ENCODE measurements at places on chromosomes 2 and 18. TPM values are rescaled to one million over a fixed set of nuclear protein-coding genes. Genes with fewer than 3 reads are reported as not detected.

- H3K27ac ChIP-seq, result peak overlapping the region; percentile 66
- no peaks in the 10 kb centered on the region for H3K36me3 ChIP-seq
- H3K27me3 ChIP-seq, result no peaks in the 10 kb centered on the region
- no peak overlapping the region for H3K4me3 ChIP-seq
- no peak for DNase-seq
- H3K4me1 ChIP-seq, result peaks cover 28% of the 10 kb centered on the region
Observed at GRCh38 chr18:77108821-77109647, 23.5 kb downstream of the MBP start.

GRCh38 chr2:88919087-88919738 lies 227.7 kb downstream of the RPIA start:
- no peaks in the 10 kb centered on the region for H3K4me1 ChIP-seq
- no peaks in the 10 kb centered on the region for H3K36me3 ChIP-seq
- no peak for DNase-seq
- H3K27me3 ChIP-seq, result no peaks in the 10 kb centered on the region
- no peak overlapping the region for H3K4me3 ChIP-seq

- no peak overlapping the region for H3K4me3 ChIP-seq
- no peaks in the 10 kb centered on the region for H3K36me3 ChIP-seq
- no peaks in the 10 kb centered on the region for H3K27me3 ChIP-seq
- H3K27ac ChIP-seq, result no peak overlapping the region
- H3K4me1 ChIP-seq, result no peaks in the 10 kb centered on the region
Observed at GRCh38 chr18:7741640-7742039, 174.5 kb downstream of the PTPRM start.

DNA sequence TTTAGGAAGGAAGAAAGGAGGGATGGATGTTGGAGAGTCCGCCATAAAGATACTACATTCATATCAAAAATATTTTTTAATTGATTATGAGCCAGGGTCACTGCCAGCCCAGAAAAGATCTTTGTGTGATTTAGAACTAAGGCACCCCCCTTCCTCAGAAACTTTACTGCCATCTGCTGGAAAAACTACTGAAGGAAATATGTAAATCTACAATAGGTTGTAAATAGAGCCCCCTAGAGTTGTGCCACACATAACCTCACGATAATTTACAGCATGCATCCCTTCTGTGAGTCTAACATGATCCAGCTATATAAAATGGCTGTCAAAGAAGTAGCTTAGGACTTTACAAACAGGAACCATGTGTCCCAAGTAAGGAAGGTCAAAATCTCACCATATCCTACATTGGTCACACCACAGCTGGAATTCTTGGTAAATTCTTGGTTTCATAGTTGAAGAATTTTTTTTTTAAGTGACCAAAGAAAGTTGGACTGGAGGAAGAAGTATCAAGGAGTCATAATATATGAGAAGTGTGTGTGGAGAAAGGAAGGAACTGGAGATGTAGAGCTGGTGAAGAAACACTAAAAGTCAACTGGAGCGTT lies 152.5 kb downstream of the CYP26B1 start:
- DNase-seq, result no peak
- no peak overlapping the region for H3K4me3 ChIP-seq
- no peaks in the 10 kb centered on the region for H3K4me1 ChIP-seq
- no peaks in the 10 kb centered on the region for H3K36me3 ChIP-seq
- H3K27me3 ChIP-seq, result no peaks in the 10 kb centered on the region

DNA sequence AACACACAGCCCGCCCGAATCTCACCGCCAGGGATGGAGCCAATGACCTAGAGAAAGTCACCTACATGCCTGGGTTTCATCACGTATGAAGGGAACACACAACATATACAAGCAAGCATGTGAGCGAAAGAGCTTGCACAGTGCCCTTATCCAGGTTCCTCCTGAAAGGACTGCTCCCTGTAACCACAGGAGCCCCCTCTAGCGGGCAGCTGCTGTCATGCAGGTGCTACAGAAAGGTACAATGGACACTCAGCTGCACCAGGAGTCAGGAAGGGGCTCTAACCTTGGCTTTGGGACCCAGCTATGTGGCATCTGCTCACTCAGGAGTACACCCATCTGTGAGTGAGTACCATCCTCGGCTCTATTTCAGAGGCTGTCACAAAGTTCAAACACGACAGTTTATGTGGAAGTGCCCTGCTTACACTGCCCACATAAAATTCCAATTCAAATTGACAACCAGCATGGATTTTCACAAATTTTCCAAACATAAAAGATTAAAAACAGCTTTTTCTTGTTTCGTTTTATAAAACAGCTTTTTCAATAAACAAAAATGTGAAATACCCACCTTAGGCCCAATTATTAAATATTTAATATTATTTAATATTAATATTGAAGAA lies 3.5 kb downstream of the NDUFA10 start:
- H3K4me1 ChIP-seq, result peaks cover 13% of the 10 kb centered on the region
- peak; percentile 76 for DNase-seq
- no peaks in the 10 kb centered on the region for H3K27me3 ChIP-seq
- H3K36me3 ChIP-seq, result no peaks in the 10 kb centered on the region

DNA sequence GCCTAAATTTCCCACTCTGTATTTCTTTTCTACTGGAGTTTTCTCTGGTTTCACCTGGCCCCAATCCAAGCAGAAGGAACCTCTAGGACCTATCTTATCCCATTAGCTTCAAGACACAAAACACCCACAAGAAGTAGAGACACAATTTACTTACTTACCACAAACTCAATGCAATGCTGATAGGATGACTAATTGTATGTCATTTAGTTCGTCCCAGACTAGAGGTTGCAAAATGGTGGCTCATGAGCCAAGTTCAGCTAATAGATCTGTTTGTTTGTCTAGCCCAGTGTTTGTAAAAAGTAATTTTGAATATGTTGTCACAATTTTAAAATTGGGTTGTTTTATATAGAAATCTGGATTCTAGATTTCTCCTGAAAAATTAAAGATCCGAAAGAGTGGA lies 34.7 kb upstream of the ZSWIM2 start:
- no peak overlapping the region for H3K27ac ChIP-seq
- H3K27me3 ChIP-seq, result no peaks in the 10 kb centered on the region
- H3K36me3 ChIP-seq, result no peaks in the 10 kb centered on the region
- H3K4me3 ChIP-seq, result no peak overlapping the region

DNA sequence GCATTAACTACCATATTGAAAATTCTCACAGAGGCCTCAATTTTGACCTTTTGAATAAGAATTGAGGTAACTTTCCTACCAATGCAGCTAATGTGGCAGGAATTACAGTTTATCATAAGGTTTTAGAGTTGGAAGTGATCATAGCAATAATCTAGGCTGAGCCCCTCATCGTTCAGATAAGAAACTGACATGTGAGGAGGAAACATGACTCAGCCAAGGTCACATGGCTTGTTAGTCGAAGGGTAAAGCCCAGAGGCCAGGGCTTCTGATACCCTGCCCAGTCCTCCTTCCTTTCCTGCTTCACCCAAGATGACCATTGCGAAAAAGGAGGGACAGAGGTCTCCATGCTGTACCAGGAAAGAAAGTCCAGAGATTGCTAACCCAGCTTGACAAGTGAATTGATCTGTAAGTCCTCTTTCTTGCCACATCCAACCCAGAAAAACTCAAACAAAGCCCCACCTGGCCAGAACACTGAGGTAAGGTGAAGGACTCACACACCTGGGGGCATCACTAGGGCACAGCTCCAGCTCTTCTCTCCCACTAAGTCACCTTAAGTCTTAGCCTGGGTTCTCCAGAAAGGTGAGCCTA lies 174.8 kb downstream of the EN1 start:
- no peaks in the 10 kb centered on the region for H3K27me3 ChIP-seq
- H3K4me1 ChIP-seq, result no peaks in the 10 kb centered on the region
- no peak overlapping the region for H3K4me3 ChIP-seq
- DNase-seq, result no peak
- no peaks in the 10 kb centered on the region for H3K36me3 ChIP-seq
- H3K27ac ChIP-seq, result no peak overlapping the region

DNA sequence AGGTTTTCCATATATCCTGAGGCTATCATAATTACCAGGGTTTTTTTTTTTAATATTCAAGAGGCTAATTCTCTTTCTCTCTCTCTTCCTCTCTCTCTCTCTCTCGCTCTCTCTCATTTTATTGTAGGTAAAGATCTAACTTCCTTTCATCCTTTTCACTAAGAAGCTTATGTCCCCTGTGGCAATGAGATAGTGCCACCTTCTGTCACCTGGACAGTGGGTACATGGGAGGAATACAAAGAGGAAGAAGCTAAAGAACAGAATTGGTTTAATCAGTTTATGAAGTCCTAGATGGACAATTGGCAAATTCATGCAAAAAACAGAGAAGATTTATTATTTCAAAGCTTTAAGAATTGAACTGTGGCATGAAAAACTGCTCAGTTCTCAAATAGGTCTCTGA lies 1582.3 kb upstream of the TMEFF2 start:
- no peak overlapping the region for H3K4me3 ChIP-seq
- no peaks in the 10 kb centered on the region for H3K4me1 ChIP-seq

- H3K36me3 ChIP-seq, result no peaks in the 10 kb centered on the region
- H3K27me3 ChIP-seq, result no peaks in the 10 kb centered on the region
- DNase-seq, result no peak
- H3K4me3 ChIP-seq, result no peak overlapping the region
Observed at GRCh38 chr2:44705356-44705755, 236.1 kb upstream of the SIX3 start.

- no peak overlapping the region for H3K4me3 ChIP-seq
- H3K27ac ChIP-seq, result no peak overlapping the region
- H3K36me3 ChIP-seq, result no peaks in the 10 kb centered on the region
- no peaks in the 10 kb centered on the region for H3K4me1 ChIP-seq
Observed at GRCh38 chr2:137862651-137863050, 101.6 kb upstream of the HNMT start.

DNA sequence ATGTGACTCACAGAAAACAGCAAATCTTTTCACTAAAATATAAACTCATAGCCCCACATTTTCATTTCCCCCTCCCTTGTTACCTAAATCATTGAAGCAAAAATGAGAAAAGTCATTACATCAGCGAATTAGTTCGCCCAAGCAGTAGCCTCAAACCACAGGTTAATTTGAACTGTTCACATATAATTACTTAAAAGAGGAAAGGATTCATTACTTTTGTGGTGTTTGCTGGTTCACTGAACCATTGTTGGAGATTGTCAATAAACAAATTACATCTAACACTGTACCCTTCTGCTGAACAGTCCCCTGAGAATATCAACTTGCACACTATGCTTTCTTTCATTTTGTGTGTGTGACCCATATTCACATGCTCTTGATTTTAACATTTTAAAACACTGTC lies 238.7 kb downstream of the ERBB4 start:
- no peak for DNase-seq
- no peak overlapping the region for H3K27ac ChIP-seq
- H3K36me3 ChIP-seq, result no peaks in the 10 kb centered on the region
- H3K4me1 ChIP-seq, result no peaks in the 10 kb centered on the region

GRCh38 chr2:1748741-1749488 lies 4.6 kb upstream of the PXDN start:
- no peaks in the 10 kb centered on the region for H3K4me1 ChIP-seq
- H3K27ac ChIP-seq, result no peak overlapping the region
- no peaks in the 10 kb centered on the region for H3K36me3 ChIP-seq
- H3K27me3 ChIP-seq, result no peaks in the 10 kb centered on the region

- H3K4me3 ChIP-seq, result no peak overlapping the region
- H3K4me1 ChIP-seq, result no peaks in the 10 kb centered on the region
- no peaks in the 10 kb centered on the region for H3K27me3 ChIP-seq
- no peak for DNase-seq
Observed at GRCh38 chr18:35513181-35513936, 15.6 kb upstream of the INO80C start.

DNA sequence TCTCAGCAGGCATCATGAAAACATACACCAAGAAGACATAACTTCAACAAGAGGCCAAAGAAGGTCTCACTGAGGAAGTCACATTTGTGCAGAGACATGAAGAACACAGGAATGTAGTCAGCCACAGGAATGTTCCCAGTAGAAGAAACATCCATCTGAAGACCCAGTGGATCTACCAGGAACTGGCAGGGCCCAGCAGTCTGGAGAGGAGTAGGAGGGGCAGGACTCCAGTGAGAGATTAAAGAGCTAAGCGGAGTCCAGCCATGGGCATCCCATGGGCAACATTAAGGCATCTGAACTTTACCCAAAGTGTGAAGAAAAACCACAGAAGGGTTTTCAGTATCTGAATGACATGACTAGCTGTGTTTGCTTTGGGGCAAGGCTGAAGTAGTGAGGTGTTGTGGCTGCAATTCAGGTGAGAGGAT lies 103.1 kb downstream of the UPP2 start:
- no peaks in the 10 kb centered on the region for H3K36me3 ChIP-seq
- DNase-seq, result no peak
- H3K4me1 ChIP-seq, result no peaks in the 10 kb centered on the region
- H3K27me3 ChIP-seq, result no peaks in the 10 kb centered on the region
- no peak overlapping the region for H3K27ac ChIP-seq
- H3K4me3 ChIP-seq, result no peak overlapping the region

- no peaks in the 10 kb centered on the region for H3K27me3 ChIP-seq
- H3K36me3 ChIP-seq, result no peaks in the 10 kb centered on the region
- peak overlapping the region; percentile 86 for H3K27ac ChIP-seq
- H3K4me1 ChIP-seq, result peaks cover 43% of the 10 kb centered on the region
- DNase-seq, result no peak
Observed at GRCh38 chr2:85583667-85584353, 421 bp upstream of the VAMP5 start.

DNA sequence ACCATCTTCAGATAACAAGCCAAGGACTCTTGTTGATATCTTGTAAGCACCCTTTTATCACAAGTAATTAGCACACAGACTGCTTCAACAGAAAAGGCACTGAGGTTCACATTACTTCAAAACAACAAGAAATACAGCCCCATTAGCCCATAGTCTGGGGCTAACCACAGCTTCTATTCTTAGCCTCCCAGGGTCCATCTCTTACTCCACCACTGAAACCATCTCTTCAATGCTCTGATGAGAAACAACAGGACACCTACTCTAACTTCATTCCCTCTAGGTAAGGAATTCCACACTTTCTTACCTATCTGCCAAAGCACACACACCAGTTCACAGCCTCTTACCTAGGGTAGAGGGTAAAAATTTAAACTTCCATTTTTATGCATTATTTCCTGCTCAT lies 26.4 kb upstream of the CYTIP start:
- H3K27me3 ChIP-seq, result no peaks in the 10 kb centered on the region
- DNase-seq, result no peak
- no peaks in the 10 kb centered on the region for H3K4me1 ChIP-seq

DNA sequence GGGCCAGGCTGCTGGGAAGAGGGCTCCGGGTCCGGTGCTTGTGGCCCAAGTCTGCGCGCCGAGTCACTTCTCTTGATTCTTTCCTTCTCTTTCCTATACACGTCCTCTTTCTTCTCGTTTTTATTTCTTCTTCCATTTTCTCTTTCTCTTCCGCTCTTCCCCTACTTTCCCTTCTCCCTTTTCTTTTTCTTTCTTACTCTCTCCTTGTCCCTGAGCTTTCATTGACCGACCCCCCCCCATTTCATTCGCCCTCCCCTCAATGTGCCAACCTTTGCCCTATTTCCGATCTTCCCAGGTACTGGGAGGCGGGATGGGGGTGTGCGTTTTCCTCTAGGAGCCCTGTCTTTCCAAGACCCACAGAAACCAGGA lies 1.8 kb downstream of the ONECUT2 start:
- no peaks in the 10 kb centered on the region for H3K36me3 ChIP-seq
- peaks cover 23% of the 10 kb centered on the region for H3K4me1 ChIP-seq
- H3K27me3 ChIP-seq, result peaks cover 5% of the 10 kb centered on the region
- no peak overlapping the region for H3K27ac ChIP-seq

Gene BIRC6
- 182 TPM for total RNA-seq

Gene NGEF
- total RNA-seq, result 28.7 TPM

Gene SERPINB2
- total RNA-seq, result not detected

Gene PROM2
- 2.4 TPM for total RNA-seq

Gene CD207
- total RNA-seq, result 0.79 TPM

Gene IL36RN
- not detected for total RNA-seq

Gene ABCB11
- total RNA-seq, result 7.2 TPM

Gene CGREF1
- 11.1 TPM for total RNA-seq

Gene TGOLN2
- 115 TPM for total RNA-seq

Gene HOXD4
- 11.5 TPM for total RNA-seq
